ENCODE measurements at places on chromosomes 5 and 9.
A peak's percentile ranks its signal among the peaks of the same experiment; 100 is the strongest.

GRCh38 chr5:141330299-141331080 is at the start of gene PCDHGA1:
PCDHGA1 (plus strand) TSS chr5:141330514.
- DNase-seq = peak; percentile 64

- no peak for DNase-seq
These were observed 569.2 kb upstream of the PTPRD start for GRCh38 chr9:11182001-11182400.

GRCh38 chr5:72427488-72428437 is 79.4 kb downstream of the ZNF366 start:
- peak; percentile 50 for DNase-seq

- DNase-seq = no peak
These were observed 268.7 kb upstream of the PAPPA start for GRCh38 chr9:115884846-115885245.

GRCh38 chr5:174614500-174615135 is 109.8 kb upstream of the MSX2 start:
- DNase-seq = no peak

GRCh38 chr5:31090467-31090866 is 103.0 kb upstream of the CDH6 start:
- DNase-seq = no peak

- DNase-seq = peak; percentile 21
These were observed 19.5 kb upstream of the SERINC5 start for GRCh38 chr5:80275347-80275746.

GRCh38 chr5:10162468-10162867 is 87.2 kb downstream of the ATPSCKMT start:
- DNase-seq = no peak

- DNase-seq = no peak
These were observed 60.2 kb downstream of the KCNIP1 start for GRCh38 chr5:170563824-170564567.

- DNase-seq = no peak
These were observed 156.9 kb downstream of the PRELID2 start for GRCh38 chr5:145678255-145678654.

- DNase-seq = peak; percentile 56
These were observed 87.9 kb upstream of the FAM169A start for GRCh38 chr5:74953937-74954720.

- DNase-seq = no peak
These were observed 44.6 kb downstream of the NSG2 start for GRCh38 chr5:174090129-174090528.

GRCh38 chr9:110207071-110207641 is 803 bp downstream of the C9orf152 start:
- DNase-seq = no peak

DNA sequence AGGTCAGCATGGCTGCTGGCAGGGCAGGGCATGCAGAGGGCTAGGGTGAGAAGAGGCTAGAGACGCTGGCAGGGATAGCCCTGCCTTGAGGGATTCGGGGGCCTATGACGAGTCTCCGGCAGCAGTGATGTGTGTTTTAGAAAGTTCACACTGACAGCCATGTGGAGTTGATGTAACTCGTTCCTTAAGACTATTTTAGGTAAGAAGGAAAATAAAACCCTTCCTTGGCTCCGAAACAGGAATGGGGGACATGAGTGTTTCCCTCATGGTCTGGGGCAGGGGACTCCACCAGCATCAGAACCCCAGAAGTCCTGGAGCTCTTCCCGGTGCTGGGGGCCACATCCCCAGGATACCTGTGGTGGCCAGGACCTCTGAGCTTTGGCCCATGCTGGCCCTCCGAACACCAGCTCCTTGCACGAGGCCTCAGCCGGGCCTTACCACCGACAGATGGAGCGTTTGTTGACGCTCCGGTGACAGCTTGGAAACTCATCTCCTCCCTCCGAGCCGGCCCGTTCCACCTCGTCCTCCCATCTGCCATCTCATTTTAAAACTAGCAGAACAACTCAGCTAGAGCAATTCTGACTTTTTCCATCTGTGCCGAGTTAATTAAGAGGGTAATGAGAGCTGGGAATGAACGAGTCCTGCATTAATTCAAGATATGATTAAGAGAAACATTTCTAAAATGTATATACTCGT is 337.7 kb downstream of the CDK5RAP2 start:
- no peak for DNase-seq

- DNase-seq = peak; percentile 78
These were observed 27.4 kb downstream of the PTPA start for GRCh38 chr9:129138476-129139232.

GRCh38 chr5:180353980-180354452 is 880 bp upstream of the GFPT2 start:
- DNase-seq = no peak

GRCh38 chr5:96812851-96813250 is 5.1 kb upstream of the ERAP1 start:
- DNase-seq = no peak

DNA sequence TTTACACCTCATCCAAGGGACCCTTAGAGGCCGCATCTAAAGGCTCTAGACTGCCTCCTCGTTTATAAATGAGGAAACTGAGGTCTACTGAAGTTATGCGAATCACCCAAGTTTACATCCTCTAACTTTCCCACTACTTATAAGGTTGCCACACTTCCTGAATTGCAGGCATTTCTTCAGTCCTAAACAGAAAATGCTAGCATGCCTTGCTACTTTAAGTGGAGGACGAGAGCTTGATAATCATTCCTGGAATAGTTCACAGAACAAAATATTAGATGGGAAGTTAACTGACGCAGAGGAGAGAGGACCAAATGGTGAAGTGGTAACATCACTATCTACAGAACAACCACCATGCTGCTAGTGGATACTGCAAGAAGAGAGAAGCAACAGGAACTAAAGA is 85.8 kb downstream of the GNAQ start:
- DNase-seq = no peak

GRCh38 chr5:125348936-125349831 is 602.7 kb upstream of the ZNF608 start:
- DNase-seq = peak; percentile 51

GRCh38 chr5:61301341-61302199 is 30.5 kb upstream of the ZSWIM6 start:
- peak; percentile 99 for DNase-seq

DNA sequence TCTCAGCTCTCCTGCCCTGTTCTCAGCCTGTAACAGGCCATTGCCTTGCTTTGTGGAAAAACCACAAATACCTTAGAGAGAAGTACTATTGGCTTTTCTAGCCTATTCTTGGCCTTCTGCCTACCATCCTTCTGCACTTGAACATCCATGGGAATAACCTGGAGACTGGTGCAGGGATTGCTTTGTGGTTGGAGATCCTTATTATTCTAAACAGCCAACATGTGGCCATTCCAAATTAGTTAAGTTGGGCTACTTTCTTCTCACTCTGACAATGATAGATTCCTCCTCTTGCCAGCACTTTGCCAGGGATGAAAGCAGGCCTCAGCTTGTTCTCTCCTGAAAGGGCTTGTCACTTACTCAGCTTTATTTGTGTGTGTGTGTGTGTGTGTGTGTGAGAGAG is 240.4 kb downstream of the GLIS3 start:
- DNase-seq = peak; percentile 57

GRCh38 chr5:94632024-94632423 is 13.6 kb downstream of the SLF1 start:
- no peak for DNase-seq

DNA sequence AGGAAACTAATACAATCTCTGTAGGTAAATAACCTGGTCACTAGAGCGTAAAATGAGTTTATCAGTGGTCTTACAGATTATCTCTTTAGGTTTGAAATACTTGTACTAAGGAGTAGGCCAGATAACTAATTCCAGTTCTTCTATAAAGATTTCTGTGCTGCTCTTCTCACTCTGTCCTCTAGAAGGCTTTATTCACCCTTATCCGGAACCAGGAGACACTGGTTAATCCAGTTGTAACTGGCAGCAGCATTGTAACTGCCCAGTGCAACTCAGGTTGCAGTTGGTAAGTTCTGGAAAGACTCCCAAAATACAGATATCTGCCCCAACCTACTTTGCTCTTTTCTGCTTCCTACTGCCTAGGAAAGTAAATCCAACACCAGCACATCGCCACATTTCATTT is 19.8 kb downstream of the C5orf22 start:
- no peak for DNase-seq

GRCh38 chr5:178210686-178211085 is 6.4 kb downstream of the HNRNPAB start:
- no peak for DNase-seq

DNA sequence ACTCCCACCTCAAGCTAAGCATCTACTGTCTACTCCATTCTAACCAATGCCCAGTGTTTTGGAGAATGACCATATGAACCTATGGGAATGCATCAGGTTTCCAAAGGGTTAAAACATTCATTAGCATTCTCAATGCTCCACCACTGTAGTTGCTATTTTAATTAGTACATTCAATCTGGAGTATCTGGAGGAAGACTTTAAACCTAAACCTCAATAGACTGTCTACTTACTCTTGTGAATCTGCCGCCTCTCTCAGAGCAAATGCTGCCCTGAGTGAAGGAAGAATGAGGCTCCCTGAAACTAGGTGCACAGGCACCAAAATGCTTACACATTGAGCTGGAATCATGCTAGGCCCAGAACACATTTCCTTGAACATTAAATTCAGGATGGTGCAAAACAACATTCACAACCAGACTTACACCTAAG is 2.0 kb downstream of the ENC1 start:
- DNase-seq = no peak

- no peak for DNase-seq
These were observed 138.4 kb downstream of the GADD45G start for GRCh38 chr9:89743216-89743572.

GRCh38 chr9:105220451-105220850 is 24.0 kb upstream of the SLC44A1 start:
- DNase-seq = no peak

DNA sequence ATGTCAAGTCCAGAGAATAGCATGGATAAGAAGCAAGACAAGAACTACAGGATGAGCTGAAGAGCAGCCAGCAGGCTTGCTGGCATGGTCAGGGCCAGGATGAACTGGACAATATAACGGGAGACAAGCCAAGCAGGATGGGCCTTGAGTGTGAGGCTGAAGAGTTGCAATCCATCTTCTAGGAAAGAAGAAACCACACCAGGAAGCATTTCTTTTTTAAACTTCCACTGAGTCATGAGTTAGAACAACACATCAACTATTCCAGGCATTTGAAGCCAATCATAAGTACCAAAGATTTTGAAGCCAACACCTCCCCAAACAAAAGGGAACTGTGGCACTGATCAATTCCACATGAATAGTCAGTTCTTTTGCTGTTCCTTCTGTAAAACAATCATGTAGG is 27.3 kb downstream of the SLC31A2 start:
- peak; percentile 77 for DNase-seq

DNA sequence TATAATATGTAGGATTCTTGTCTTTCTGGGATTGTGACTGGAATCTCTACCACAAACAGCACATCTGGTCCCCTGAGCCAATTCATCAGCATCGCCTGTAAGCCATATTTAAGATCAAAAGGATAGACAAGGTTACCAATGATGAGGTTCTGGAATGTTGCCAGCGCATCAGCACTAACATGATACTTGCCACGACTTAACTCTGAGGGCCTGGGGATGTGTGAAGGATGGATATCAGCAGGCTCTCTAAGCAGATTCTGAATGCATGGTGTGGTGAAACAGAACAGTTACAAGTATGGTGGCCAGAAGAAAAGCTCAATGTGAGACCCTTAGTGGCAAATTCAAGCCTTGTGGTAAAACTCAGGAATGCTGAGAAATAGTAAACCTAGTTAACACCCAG is 143.0 kb downstream of the XRCC4 start:
- DNase-seq = peak; percentile 1

- no peak for DNase-seq
These were observed 228.5 kb downstream of the ENC1 start for GRCh38 chr5:74412066-74412465.

DNA sequence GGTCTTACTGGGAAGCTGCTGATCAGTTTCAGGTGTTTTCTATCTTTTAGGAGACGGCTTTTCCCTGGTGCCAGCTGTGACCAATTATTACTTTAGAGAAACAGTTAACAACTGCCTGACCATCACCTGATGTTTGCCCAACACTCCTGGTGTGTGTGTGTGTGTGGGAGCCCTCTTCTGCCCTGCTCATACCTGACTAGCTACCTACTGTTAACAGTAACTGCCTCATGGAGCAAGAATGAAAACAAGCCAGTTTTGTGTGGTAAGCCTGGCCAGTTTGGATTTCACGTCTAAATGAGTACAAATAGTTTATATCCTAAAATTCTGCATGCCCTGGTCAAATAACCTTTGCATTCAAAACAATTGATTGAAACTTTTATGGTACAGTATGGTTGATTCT is 46.1 kb upstream of the RIOK2 start:
- DNase-seq = no peak

DNA sequence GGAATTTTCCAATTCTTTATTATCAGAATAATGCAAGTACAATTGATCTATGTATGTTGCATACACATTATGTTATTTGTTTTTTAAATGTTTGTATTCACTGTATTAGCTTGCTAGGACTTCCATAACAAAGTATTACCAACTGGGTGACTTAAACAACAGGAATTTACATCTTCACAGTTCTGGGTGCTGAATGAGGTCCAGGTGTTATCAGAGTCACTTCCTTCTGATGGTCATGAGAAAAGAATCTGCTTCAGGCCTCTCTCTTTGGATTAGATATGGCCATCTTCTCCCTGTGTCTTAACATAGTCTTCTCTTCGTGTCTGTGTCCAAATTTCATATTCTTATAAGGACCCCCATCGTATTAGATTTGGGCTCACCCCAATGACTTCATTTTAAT is 229.1 kb upstream of the TRPC7 start:
- DNase-seq = no peak

DNA sequence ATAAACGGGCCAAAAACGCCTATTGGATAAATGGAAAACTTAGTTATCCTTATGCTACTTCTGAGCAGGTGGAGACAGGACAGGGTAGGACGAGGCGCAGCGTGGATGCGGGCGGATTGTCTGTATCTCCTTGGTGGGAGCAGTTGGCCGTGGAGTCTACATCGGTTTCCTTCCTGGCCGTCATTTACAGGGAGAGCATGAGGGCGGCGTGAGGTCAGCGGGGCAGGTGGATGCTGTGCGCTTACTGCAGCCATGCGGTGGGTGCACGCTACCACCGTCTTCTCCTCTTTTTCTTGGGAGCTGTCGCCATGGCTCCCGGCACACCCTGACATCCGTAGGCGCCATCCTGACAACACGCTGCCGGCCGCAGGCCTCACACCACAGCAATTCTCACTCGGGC is 121.3 kb downstream of the ADAMTS2 start:
- DNase-seq = no peak

DNA sequence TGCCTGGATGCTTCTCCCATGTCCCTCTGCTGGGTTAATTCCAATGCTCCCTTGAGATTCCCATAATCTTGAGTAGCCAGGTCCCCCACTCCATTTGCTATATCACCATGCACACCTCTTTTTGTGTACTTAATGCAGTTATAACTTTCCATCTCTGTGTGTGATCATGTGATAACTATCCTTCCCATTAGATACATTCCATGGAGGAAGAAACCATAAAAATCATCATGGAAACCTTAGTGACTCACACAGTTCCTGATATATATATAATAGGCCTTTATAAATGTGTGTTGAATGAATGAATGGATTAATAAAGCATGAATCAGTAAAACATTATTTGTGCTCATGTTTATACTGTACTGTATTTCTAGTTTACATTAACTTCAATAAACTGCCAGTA is 104.6 kb downstream of the PCSK5 start:
- DNase-seq = no peak

Data from fibroblast of mammary gland (primary cell).